Right kidney (tissue), 9 donors: ENCODE measurements at places on chromosomes 7 and 10.
A peak's percentile ranks its signal among the peaks of the same experiment; 100 is the strongest.

DNA sequence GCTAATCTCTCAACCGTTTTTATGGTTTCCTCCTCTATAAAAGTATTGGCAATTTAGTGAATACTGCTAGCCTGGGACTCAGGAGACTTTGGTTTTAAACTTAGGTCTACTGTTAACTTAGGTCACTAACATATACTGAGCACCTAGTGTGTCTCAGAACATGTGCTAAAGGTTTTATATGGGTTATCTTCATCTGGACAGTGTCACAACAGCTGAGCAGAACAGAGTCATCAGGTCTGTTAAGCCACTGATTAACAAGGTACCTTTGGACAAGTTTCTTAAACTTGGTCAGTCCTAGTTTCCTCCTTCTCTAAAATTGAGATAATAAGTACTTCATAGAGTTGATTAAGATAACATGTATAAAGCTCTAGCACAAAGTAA, 30.6 kb downstream of the NET1 start:
- DNase-seq = no peak

GRCh38 chr10:74977913-74978847, 133.3 kb upstream of the SAMD8 start:
- no peak for DNase-seq

- DNase-seq = peak; percentile 50
These were observed 11.1 kb downstream of the STEAP1B start for GRCh38 chr7:22488643-22489462.

- peak; percentile 59 for DNase-seq
These were observed 110.6 kb upstream of the EFCAB10 start for GRCh38 chr7:105691680-105692564.

GRCh38 chr7:121395494-121395960, 581 bp downstream of the FAM3C start:
- no peak for DNase-seq

- DNase-seq = no peak
These were observed 19.1 kb downstream of the ABLIM1 start for GRCh38 chr10:114638821-114639625.

DNA sequence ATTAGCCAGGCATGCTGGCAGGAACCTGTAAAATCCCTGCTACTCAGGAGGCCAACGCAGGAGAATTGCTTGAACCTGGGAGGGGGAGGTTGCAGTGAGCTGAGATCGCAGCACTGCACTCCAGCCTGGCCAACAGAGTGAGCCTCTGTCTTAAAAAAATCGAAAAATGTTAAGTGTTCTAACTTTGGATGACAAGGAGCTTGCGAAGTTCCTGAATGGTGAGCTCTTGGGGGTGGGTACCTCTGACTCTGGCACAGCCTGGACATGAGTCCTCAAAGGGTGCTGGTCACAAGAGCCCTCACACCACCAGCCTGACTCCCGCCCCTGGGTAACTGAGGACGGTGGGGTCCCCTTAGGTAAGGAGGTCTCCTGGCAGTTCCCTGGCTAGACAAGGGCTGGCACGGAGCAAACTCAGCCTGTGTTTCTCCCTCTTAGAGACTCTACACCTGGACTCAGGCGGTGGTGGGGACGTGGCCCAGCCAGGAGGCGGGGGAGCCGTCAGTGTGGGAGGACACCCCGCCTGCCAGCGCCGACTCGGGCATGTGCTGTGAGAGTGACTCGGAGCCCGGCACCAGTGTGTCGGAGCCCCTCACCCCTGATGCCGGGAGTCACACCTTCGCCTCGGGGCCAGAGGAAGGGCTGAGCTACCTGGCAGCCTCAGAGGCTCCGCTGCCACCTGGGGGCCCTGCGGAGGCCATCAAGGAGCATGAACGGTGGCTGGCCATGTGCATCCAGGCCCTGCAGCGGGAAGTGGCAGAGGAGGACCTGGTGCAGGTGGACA, 24.1 kb downstream of the AMZ1 start:
- DNase-seq = no peak

- no peak for DNase-seq
These were observed 2.2 kb downstream of the STRA8 start for GRCh38 chr7:135235841-135236240.

- DNase-seq = no peak
These were observed 136.5 kb downstream of the EPC1 start for GRCh38 chr10:32210306-32211045.

DNA sequence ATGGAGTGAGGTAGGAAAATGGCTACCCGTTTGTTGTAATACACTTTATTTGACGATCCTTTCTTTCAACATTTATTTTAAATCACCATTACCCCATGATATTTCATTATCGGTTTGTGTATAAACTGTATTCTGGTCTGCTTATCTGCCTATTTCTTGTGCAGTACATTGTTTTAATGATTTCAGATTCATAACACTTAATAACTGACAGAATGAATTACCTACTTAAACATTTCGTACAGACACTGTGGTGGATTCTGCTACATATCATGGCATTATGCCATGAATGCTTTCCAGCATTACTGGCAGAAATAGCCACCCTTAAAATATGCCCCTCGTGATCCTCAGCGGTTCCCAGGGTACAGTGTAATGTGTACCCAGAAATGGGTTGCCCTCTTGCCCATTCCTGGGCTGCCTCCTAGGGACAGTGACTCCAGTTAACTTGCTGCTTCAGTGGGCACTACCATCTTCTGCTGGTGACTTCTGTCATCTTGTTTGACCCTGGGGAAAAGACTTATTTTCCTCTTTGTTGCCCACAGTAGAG, 74.5 kb downstream of the C1GALT1 start:
- DNase-seq = no peak

GRCh38 chr10:132036153-132036886, 29.4 kb upstream of the JAKMIP3 start:
- DNase-seq = peak; percentile 60

- no peak for DNase-seq
These were observed 219.2 kb upstream of the C7orf33 start for GRCh38 chr7:148371280-148371937.

GRCh38 chr7:137996386-137996851, 5.5 kb downstream of the CREB3L2 start:
- no peak for DNase-seq

GRCh38 chr7:138338361-138338760, 121.7 kb upstream of the TRIM24 start:
- no peak for DNase-seq

GRCh38 chr10:118373786-118374185, 31.7 kb upstream of the FAM204A start:
- no peak for DNase-seq

- DNase-seq = no peak
These were observed 13.2 kb downstream of the ARHGAP19 start for GRCh38 chr10:97279121-97279815.

GRCh38 chr7:27185013-27185853, at the start of gene HOXA11:
Gene HOXA11 (minus strand): TSS chr7:27185232. CDS start chr7:27185144, 88 bp downstream.
- peak; percentile 84 for DNase-seq

DNA sequence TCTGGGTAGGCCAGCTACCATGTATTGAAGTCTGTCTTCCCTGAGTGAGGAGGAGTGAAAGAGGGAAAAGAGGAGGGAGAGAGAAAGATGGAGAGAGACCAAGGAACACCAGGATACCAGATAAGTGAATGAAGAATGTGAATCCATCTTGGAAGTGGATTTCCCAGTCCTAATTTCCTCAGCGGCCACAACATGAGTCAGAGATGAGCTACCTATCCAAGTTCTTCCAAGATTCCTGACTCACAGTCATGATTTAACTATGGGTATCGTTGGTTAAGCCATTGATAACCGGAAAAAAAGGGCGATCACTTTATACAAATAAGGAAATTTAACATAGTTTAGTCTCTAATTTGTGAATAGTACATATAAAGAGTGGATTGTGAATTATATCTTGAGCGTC, 561.8 kb downstream of the ATRNL1 start:
- no peak for DNase-seq

DNA sequence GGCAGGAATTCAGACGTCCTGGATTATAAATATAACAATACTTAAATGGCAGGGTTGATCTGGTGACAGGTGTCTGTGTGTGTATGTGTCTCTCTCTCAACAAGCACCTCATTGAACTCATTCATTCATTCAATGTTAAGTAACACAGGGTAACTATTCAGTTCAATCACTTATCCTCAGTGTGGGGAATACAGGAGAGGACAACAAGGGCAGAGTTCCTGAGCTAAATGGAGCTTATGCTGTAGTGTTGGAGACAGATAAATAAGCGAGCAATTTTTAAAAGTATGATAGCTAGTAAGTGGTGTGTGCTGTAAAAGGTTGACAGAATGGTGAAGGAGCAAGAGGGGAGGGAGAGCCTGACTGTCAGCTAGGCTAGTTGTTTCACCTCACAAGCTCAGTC, 178.4 kb downstream of the DGKI start:
- DNase-seq = no peak

- DNase-seq = no peak
These were observed 38.4 kb downstream of the NET1 start for GRCh38 chr10:5450605-5451384.

DNA sequence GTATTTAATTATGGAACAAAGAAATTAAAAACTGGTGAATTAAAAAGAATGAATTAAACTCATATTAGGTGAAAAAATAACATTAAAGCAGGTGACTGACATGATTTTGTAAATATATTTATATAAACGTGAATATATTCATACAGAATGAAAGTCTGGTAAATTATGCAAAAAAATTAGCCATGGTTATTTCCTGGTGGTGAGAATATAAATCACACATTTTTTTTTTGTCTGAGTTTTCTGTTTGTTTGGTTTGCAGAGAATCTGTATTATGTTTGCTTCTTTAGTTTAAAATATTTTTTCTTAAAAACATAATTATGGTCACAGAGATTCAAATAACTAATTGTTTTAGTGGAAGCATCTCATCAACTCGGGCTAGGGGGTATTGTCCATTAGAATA, 73.0 kb upstream of the CSTF2T start:
- DNase-seq = no peak

GRCh38 chr10:120584786-120585185, 127.8 kb downstream of the PLPP4 start:
- no peak for DNase-seq

- DNase-seq = peak; percentile 73
These were observed 594 bp downstream of the CNNM1 start for GRCh38 chr10:99329554-99330346.

GRCh38 chr10:118594392-118595063, 920 bp downstream of the PRLHR start:
- peak; percentile 58 for DNase-seq

GRCh38 chr7:11343818-11344413, 370.2 kb downstream of the PHF14 start:
- peak; percentile 33 for DNase-seq

DNA sequence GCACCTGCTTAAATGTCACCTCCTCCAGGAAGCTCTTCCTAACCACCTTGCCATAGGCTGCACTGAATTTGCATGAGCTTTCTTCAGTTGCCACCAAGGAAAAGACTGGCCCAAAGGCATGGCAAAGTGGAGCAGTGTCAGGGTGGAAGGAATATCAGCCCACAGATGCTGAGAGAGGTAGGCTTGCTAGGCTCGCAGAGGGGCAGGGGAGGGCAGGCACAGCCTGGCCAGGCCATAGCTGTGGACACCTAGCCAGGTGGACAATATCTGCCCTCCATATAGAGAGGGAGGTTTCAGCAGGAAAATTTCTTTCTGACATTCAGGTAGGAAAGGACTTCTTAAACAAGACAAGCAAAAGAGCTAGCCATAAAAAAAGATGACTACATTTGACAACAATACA, 166.3 kb downstream of the GRID1 start:
- no peak for DNase-seq

- peak; percentile 72 for DNase-seq
These were observed 10.7 kb upstream of the HOXA13 start for GRCh38 chr7:27210441-27211083.

DNA sequence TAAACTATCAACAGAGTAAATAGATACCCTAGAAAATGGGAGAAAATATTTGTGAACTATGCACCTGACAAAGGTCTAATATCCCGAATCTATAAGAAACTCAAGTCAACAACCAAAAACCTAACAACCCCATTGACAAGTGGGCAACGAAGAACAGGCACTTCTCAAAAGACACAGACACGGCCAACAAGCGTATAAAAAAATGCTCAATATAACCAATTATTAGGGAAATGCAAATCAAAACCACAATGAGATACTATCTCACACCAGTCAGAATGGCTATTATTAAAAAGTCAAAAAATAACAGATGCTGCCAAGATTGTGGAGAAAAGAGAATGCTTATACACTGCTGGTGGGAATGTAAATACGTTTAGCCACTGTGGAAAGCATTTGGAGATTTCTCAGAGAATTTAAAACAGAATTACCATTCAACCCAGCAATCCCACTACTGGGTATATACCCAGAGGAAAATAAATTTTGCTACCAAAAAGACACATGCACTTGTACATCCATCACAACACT, 63.2 kb upstream of the CAV2 start:
- DNase-seq = no peak

- DNase-seq = no peak
These were observed 474.4 kb upstream of the C7orf33 start for GRCh38 chr7:148116195-148116594.

- DNase-seq = no peak
These were observed 138.7 kb downstream of the NRP1 start for GRCh38 chr10:33195608-33196376.

GRCh38 chr10:23217471-23217870, 25.4 kb downstream of the PTF1A start:
- DNase-seq = no peak

DNA sequence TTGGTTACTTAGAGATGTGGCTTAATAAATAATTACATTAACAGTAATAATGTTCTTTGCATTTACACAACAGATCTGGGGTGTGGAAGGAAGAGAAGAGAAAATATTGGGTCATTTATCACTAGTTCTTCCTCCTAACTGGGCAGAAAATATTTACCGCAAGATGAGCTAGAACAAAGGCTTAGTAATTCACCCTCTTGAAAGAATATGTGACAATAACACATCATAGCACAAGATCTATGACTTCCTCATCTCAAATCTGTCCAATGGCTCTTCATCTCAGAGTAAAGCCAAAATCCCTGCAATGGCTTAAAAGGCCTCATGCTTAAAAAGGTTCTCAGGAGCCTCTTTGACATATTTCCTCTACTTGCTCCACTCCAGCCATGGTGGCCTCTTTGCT, 178.6 kb downstream of the ZNF438 start:
- DNase-seq = no peak

- no peak for DNase-seq
These were observed 133.7 kb upstream of the SEMA3E start for GRCh38 chr7:83782628-83783027.

DNA sequence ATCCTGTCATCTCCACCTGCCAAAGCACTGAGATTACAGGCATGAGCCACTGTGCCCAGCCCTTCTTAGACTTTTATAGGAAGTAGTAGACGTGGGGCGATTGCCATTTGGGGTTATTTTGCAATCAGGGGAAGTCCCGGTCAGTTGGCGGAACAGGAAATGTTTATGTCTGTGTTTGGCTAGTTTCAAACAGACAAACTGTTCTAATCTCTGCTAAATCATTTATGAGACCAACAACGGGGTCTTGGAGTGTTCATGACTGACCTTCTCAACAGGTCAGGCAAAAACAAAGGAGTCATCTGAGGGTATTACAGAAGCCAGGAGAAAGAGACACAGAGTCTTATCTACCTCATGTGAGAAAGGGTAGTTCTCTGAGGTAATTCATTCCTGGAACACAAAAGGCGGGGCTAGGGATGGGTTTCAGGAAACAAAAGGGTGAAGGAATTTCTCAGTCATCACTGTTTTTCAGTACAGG, 6.6 kb upstream of the TPK1 start:
- no peak for DNase-seq
